ENCODE measurements at places on chromosomes 2 and 18.
A peak's percentile ranks its signal among the peaks of the same experiment; 100 is the strongest.

GRCh38 chr2:232137356-232138147 lies 176.0 kb downstream of the DIS3L2 start:
- no peak for DNase-seq

GRCh38 chr2:219912491-219912921 lies 285.1 kb downstream of the SLC4A3 start:
- DNase-seq, result no peak

DNA sequence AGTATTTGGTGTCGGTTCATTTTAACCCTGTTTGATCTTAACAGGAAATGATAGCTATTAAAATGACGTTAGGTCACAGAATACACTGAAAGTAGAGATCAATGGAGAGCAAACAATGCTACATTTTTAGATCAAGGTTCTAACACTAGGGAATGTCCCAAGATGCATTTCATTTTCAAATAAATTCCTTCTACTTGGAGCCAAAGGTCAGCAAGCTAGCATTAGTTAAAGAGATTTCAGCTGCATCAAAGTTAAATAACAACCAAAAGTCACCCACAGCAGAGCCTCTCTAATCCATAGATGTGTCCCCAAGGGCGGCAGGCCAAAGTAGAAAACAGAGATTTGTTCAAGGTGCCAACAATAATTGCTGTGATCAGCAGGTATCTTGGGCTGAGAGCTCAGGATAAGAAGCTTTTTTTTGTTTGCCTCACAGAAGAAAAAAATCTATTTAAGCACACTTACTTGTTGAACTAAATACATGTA lies 1233.6 kb upstream of the TMEFF2 start:
- no peak for DNase-seq

DNA sequence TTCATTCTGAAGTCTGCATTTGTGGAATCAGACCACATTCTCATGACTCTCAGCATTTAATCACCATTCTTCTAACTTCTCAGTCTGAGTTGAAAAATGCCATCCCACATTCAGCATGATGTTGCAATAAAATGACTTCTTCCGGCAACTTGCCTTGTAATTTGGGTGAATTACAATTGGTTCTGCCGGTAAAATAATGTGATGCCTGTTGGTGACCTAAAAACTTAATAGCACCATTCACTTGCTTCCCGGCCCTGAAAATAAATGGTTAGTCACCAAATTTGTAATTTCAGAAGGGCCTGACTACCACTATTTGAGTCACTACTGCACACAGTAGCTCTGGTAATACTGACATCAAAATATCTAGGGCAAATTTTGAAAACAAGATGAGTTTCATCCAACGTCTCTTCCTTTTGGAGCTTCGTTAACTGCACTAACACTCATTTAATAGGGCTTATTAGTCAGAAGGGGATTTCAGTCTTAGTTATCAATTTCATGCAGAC lies 637.1 kb upstream of the CHAC2 start:
- DNase-seq, result peak; percentile 6

DNA sequence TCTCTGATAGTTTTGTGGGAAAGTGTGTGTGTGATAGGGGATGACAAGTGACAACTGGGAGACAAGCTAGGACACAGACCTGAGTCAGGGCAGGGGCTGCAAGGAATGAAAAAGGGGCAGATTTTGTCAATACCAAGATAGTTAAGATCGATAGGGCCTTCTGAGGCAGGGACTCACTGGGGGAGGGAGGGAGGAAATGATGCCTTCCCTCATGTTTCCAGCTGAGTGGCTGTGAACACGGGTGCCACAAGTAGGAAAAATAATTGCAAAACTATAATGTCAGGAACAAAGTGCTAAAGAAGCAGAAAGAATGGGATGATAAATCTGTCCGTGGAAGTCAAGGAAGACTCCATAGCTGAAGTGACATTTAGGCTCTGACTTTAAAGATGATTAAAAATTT lies 24.2 kb downstream of the CDH2 start:
- DNase-seq, result no peak

DNA sequence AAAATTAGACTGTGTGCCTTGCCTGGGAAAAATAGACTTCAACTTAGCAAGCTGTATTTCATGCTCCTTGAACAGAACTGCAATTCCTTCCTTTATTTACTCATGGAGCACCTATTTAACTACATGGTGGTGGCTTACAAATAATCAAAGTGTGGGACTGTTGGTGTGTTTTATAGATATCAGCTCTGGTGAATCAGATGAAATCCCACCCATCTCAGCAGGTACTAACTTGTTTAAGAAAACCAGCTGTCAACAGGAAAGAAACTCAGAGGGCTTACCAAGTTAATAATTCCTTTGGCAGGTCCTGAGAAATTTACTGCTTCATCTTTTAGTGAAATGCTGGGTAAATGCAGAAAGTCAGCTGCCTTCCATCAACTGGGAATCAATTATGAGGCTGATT lies 830.6 kb downstream of the SLC4A3 start:
- no peak for DNase-seq

- no peak for DNase-seq
Observed at GRCh38 chr2:60028849-60029565, 524.4 kb downstream of the BCL11A start.

DNA sequence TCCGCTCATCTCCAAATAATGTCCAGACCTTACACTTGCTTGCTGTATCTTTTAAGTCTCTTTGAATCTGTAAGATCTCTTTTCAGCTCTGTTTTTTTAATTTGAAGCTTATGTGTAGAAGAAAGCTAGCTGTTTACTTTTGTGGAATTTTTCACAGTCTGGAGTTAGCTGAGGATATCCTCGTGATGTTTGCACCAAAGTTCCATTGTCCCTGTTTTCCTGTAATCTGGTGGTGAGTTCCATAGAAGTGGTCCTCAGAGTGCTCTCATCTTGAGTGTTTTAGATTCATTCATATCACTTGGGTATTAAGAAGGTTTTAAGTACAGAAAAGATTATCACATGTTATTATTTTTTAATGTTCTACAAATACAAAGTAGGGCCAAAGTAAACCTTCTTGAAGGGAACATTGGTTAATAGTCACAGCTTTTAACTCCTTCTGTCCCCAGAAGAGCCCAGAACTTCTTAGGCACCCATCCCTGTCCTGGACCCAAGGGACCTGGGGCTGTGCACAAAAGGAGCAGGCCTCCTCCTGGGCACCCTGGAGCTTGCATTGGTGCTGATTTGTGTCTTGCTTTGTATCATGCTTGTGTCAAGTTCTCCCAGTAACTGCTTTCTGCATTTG lies 15.0 kb downstream of the MLPH start:
- DNase-seq, result no peak

DNA sequence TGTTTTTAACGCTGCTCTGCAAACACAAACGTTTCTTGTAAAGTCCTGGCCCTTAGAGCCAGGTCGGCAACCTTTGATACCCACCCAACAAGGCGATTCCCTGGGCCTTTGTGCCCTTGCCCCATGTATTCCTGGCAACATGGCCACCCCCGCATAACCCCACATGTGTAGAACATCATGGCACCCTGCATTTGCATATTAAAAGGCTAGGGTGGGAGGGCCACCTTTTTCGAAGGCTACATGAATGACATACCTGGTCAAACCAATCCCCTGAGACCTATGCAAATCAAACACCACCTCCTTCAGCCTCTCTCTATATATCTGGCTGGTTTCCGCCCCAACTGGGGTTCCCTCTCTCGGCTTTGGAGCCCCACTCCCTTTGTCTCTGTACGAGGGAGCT lies 105.2 kb downstream of the MYO5B start:
- no peak for DNase-seq

DNA sequence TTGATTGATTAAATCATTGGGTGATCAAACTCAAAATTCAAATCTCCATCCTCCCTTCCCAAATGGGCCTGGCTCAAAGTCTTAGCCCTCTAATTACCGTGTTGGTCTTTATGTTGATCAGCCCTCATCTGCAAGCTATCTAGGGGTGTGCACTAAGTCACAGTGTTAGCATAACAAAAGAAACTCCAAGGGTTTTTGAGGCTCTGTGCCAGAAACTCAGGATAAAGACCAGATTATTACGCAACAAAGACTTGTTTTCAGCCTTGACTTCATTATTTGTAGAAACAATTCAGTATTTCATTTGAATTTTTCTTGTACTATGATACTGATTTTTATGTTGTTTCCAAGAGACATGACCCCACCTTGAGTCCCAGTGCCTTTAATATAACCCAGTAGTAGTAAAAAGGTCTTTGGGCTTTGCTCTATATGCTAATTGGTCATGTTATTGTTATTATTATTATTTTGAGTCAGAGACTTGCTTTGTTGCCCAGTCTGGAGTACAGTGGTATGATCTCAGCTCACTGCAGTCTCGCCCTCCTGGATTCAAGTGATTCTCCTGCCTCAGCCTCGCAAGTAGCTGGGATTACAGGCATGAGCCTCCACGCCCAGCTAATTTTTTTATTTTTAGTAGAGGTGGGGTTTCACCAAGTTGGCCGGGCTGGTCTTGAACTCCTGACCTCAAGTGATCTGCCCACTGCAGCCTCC lies 13.9 kb downstream of the PSMD14 start:
- DNase-seq, result no peak

DNA sequence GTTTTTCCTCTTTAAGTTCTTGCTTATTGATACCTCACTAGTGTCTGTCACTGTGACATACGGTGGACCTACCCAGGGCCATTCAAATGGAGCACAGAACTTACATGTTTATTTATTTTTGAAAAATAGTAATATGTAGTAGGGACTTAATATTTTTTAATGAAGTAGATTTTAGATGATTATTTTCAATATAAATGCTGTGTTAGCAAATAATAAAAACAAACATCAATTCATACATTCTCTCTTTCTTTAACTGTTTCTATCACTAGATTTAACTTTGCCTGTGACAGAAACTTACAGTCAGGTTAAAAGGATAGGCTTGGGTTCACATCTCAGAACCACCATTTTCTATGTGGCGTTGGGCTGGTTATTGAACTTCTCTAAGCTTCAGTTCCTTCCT lies 184.4 kb upstream of the RASGRP3 start:
- no peak for DNase-seq

Measured in urothelium cell line (cell line).